ENCODE measurements at places on chromosomes 7 and 10.

GRCh38 chr7:140230516-140230860, 53.7 kb upstream of the KDM7A start:
- DNase-seq = peak; percentile 40

DNA sequence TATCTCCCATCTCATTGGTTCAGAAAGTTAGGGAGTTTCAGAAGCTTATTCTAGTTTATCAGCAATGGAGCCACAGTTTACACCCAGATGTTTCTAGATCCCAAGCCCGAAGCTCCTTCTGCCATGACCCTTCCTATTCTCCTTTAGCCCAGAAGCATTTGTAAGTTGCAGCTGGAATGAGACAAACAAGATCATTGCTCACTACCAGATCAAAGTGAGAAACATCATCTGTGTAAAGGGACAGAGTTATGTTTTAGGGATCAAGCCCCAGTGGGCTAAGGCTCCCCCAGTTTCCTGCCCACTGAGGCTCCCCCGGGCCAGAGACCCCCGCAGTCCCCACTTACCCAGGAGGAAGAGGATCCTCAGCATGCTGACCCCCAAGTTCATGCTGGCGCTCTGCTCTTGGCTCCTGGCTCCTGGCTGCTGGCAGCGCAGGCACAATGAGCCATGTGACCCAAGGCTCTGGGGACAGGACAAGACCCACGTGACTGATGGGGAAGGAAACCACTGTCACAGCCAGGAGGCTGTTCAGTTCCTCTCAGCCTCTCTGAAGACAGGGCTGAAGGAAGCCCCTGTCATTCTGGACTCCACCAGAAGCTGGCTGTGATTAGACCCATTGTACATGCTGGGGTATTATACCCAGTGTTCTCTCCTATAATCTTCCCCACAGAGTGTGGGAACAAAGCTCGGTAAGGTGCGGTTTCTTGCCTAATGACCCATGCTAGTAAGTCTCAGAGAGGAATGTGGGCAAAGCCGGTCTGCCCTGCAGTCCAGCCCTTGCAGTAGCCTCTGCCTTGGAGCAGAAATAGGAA, at the start of gene TMEM273:
Gene TMEM273 (minus strand): TSS at position 442 of the 812 bp plus-strand sequence. CDS start 55 bp downstream, at position 387.
- peak; percentile 35 for DNase-seq

DNA sequence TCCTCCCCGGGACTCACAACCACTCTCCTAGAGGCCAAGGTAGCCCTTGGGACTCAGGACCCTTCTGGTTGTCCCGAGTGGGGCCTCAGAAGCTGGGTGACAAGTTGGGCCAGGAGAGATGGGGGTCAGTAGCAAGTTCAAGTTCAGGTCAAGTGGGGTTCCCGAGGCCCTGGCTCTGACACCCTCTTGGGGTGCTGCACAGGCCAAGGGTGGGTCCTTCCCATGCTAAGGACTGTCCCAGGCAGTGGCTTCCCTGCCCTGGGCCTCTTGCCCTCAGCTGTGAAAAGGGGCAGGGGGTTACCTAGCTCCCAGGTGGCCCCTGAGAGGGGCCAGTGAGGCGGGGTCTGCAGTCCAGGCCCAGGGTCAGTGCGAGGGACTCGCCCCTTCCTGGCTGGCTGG, 115.4 kb upstream of the TNRC18 start:
- DNase-seq = no peak

- DNase-seq = no peak
Observed at GRCh38 chr7:81842361-81842760, 72.5 kb upstream of the HGF start.

GRCh38 chr10:101670635-101671034, 24.3 kb downstream of the FBXW4 start:
- DNase-seq = no peak

DNA sequence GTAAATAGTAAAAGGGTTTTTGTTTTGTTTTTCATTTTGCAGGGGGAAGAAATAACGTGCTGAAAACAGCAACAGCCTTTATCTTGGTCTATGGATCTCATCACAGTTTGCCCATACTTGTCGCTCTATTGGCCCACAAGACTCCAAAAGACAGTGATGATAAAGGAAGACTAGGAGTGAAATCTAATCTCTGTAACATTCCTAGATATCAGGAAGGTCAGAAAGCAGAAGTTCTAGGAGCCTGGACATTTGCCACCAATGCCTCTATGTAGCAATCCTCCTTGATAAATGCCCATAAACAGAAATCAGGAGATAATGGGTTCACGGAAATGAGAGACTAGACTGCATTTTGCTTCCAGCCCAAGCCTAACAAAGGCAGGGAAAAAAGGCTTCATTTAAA, 8.9 kb downstream of the CUBN start:
- no peak for DNase-seq

DNA sequence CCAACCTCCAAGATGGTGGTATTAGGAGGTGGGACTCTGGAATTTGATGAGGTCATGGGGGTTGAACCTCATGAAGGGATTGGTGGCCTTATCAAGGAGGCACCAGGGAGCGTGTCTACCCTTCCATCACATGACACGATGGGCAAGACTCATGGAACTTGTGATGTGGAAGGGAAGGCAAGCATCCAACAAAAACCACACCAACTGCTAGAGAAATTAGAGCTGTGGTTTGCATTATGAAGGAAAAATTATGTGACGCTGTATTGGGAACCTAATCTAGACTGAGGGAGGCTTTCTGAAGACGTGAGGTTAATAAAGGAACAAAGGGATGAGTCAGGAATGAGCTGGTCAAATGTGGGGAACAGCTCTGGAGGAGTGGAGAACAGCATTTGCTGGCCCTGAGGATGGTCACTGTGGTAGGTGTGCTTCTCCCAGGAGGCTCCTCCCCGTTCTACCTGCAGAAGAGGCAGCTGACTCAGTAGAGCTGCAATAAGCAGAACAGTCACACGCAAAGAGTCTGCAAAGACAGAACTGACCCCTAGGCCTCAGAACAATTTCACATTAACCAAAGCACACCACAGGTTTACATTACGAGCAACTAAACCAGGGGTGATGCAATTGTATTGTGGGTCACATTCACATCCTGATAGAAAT, 236.6 kb upstream of the GRB10 start:
- no peak for DNase-seq

GRCh38 chr10:6579904-6580278, at the start of gene PRKCQ:
Gene PRKCQ, minus strand, starts transcription at chr10:6580276. Its CDS starts 65,141 bp downstream, at chr10:6515135.
- DNase-seq = no peak

DNA sequence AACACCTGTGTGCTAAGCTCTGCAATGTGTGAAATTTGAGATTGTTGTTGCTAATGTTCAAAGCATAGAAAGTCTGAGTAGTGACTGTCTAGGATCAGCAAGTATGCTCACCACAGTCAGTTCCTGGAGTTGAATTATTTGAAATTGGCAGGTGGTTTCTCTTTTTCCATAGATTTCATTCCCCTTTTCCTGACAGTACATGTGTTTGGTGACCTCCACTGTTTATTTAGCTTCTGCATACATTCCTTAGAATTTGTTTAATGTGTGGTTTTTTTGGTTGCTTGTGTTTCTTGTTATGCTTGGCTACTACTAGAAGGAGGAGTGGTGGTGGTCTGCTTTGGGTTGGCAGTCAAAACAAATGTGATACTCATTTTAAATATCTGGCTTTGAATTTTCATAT, 52.3 kb downstream of the FOXP2 start:
- no peak for DNase-seq
